ENCODE measurements at places on chromosomes 4 and X. TPM values are rescaled to one million over a fixed set of nuclear protein-coding genes. Genes with fewer than 3 reads are reported as not detected.

The TLR2 gene
- 5.4 TPM for total RNA-seq

The UGT2B15 gene
- not detected for total RNA-seq

The CHRDL1 gene
- not detected for total RNA-seq

The SSX2 gene
- not detected for total RNA-seq

The STPG2 gene
- 0.41 TPM for total RNA-seq

The ARHGAP36 gene
- total RNA-seq: not detected

The DMRTC1B gene
- total RNA-seq: 2.4 TPM

The FOXR2 gene
- total RNA-seq: not detected

The GABRG1 gene
- total RNA-seq: not detected

The LEF1 gene
- 1.6 TPM for total RNA-seq

The CSN1S1 gene
- not detected for total RNA-seq

The CSAG3 gene
- not detected for total RNA-seq

The TKTL1 gene
- total RNA-seq: 0.22 TPM

The SLC10A4 gene
- total RNA-seq: 0.25 TPM

Measured in B cell (primary cell).